Tracheal epithelial cell (primary cell): ENCODE measurements at places on chromosomes 2 and 18. TPM values are rescaled to one million over a fixed set of nuclear protein-coding genes. Genes with fewer than 3 reads are reported as not detected.

The SLC16A14 gene
- 0.96 and 4.9 TPM in 2 replicates for total RNA-seq

The MC4R gene
- not detected in 2 replicates for total RNA-seq

The EPB41L3 gene
- total RNA-seq, result 0.43 and 12.5 TPM in 2 replicates

The ITPRIPL1 gene
- 1.9 and 3.6 TPM in 2 replicates for total RNA-seq

The CXCR2 gene
- total RNA-seq, result under 0.01 and 0.48 TPM in 2 replicates

The SLC19A3 gene
- 0.48 TPM in 1 of 2 replicates, not detected in the other for total RNA-seq

The TDRD15 gene
- total RNA-seq, result under 0.01 TPM in 1 of 2 replicates, not detected in the other

The UGT1A3 gene
- total RNA-seq, result 0.24 TPM in 1 of 2 replicates, not detected in the other

The CCDC74B gene
- 1.4 and 2.3 TPM in 2 replicates for total RNA-seq

The PTPRN gene
- 0.21 and 2.2 TPM in 2 replicates for total RNA-seq

The PAIP2B gene
- 2.2 and 3.4 TPM in 2 replicates for total RNA-seq

The CHPF gene
- 115 and 131 TPM in 2 replicates for total RNA-seq

The SERPINB5 gene
- 883 and 1,115 TPM in 2 replicates for total RNA-seq

The TPO gene
- total RNA-seq, result not detected in 2 replicates

The DNER gene
- total RNA-seq, result 1.2 and 2.6 TPM in 2 replicates

The KLHL30 gene
- total RNA-seq, result 0.72 and 0.85 TPM in 2 replicates

The GATA6 gene
- total RNA-seq, result 2.9 and 5.1 TPM in 2 replicates

The GCA gene
- total RNA-seq, result 7.7 and 25.3 TPM in 2 replicates

The AQP12B gene
- total RNA-seq, result not detected in 2 replicates

The LHCGR gene
- total RNA-seq, result not detected in 2 replicates

The PRSS56 gene
- not detected in 2 replicates for total RNA-seq

The PSTPIP2 gene
- 8.9 and 14.5 TPM in 2 replicates for total RNA-seq

The SPHKAP gene
- total RNA-seq, result not detected in 2 replicates

The LIPG gene
- total RNA-seq, result 5.3 and 36.9 TPM in 2 replicates

The SLC5A7 gene
- not detected in 2 replicates for total RNA-seq

The C2orf78 gene
- total RNA-seq, result not detected in 2 replicates

The LYPD6B gene
- total RNA-seq, result 4.6 and 5.5 TPM in 2 replicates

The RAX gene
- not detected in 2 replicates for total RNA-seq

The SERPINB12 gene
- 0.43 and 0.48 TPM in 2 replicates for total RNA-seq

The STPG4 gene
- total RNA-seq, result 0.24 TPM in 1 of 2 replicates, not detected in the other

The GMCL1 gene
- total RNA-seq, result 4.6 and 9.4 TPM in 2 replicates

The RNF149 gene
- total RNA-seq, result 124 and 147 TPM in 2 replicates

The CCDC121 gene
- total RNA-seq, result 0.85 and 1.9 TPM in 2 replicates

The GAL3ST2 gene
- not detected in 2 replicates for total RNA-seq

The SLC30A3 gene
- total RNA-seq, result not detected in 2 replicates

The EVX2 gene
- not detected in 2 replicates for total RNA-seq

The ACVR2A gene
- total RNA-seq, result 7.2 and 10.7 TPM in 2 replicates

The NT5DC4 gene
- total RNA-seq, result not detected in 2 replicates

The MAB21L4 gene
- total RNA-seq, result 0.85 and 3.4 TPM in 2 replicates

The FSIP2 gene
- under 0.01 and 0.21 TPM in 2 replicates for total RNA-seq

The SETBP1 gene
- total RNA-seq, result 1.3 and 2.7 TPM in 2 replicates

The PMAIP1 gene
- 23.9 and 45.5 TPM in 2 replicates for total RNA-seq

The CHRNG gene
- not detected in 2 replicates for total RNA-seq

The STK11IP gene
- 15.1 and 20.2 TPM in 2 replicates for total RNA-seq

The DIPK1C gene
- total RNA-seq, result not detected in 2 replicates
